Retina (tissue), 1 donor: ENCODE measurements at places on chromosomes 2 and 18.
A peak's percentile ranks its signal among the peaks of the same experiment; 100 is the strongest.

DNA sequence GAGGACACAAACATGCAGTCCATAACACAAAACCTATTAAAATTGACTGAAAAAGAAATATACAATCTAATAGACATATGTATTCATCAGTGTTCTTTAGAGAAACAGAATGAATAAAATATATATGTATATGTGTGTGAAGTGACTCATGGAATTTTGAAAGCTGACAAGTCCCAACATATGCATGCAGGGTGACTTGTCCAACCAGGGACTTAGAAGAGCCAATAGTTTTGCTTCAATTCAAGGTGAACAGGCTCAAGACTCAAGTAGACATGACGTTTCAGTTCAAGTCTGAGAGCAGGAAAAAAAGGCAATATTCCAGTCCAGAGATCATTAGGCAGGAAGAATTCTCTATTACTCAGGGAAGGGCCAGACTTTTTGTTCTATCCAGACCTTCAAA is 271.2 kb upstream of the SETBP1 start:
- DNase-seq: no peak

DNA sequence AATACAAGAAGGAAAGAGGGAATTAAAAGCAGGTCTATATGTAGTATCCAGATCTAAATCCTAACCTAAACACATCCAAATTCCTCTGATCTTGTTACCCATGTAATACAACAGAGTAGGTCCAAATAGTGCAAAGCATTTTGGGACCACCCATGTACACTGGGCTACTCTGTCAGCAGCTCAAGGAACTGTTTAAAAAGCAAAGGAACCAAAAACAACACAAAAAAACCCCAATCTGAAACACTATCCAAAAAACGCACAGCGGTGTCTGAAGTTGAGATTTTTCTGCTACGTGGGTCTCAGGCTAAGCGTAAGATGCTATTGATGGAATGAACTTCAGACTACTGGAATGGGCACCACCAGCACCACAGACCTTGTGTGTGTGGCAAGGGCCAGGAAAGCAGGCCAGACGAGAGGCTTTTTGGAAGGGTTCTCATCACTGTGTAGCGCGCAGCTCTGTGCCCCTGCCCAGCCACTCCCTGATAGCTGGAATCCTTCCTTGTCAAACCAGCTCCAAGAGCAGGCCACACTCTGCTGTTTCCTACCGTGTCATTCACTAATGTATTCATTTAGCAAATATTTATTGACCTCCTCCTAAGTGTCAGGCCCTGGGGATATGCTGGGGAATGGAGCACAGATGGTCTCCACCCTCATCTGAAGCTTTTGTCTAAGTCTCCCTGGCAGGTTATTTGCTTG is 101.4 kb downstream of the COLEC12 start:
- DNase-seq: peak; percentile 57

DNA sequence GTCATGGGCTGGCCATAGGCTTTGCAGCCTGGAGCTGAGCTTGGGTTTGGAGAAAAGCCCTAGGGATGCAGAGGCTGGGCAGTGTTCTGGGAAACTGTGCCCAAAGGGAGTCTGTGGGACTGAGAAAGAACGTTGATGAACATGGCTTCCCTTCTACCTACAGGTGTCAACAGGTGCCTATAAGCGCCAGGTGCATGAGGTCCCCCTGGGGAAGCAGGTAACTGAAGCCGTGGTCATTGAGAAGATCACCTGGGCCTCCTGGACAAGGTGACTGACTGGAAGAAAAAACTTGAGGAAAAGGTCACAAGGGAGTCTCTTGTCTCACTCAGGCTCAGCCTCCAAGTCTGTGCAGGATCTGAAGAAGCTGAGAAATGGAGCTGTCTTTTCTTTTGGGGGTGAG is 83.4 kb downstream of the RTN4 start:
- no peak for DNase-seq

DNA sequence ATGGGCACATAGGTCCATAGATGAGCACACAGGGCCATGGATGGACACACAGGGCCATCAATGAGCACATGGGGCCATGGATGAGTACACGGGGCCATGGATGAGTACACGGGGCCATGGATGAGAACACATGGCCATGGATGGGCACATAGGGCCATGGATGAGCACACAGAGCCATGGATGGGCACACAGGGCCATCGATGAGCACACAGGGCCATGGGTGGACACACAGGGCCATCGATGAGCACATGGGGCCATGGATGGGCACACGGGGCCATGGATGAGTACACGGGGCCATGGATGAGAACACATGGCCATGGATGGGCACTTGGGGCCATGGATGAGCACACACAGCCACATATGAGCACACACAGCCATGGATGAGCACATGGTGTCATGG is 192.6 kb upstream of the HDAC4 start:
- DNase-seq: no peak

GRCh38 chr18:63004466-63005089 is 289.2 kb downstream of the PHLPP1 start:
- no peak for DNase-seq

- DNase-seq: no peak
These were observed 50.7 kb upstream of the MGAT5 start for GRCh38 chr2:134203175-134203574.

GRCh38 chr2:95295376-95295775 is 1.8 kb upstream of the KCNIP3 start:
- DNase-seq: no peak

- DNase-seq: no peak
These were observed 8.0 kb upstream of the CFAP221 start for GRCh38 chr2:119536211-119536610.

- DNase-seq: no peak
These were observed 1.4 kb downstream of the ITPRID2 start for GRCh38 chr2:181892799-181893435.

GRCh38 chr2:241898463-241899270 is 29.1 kb downstream of the RTP5 start:
- no peak for DNase-seq

DNA sequence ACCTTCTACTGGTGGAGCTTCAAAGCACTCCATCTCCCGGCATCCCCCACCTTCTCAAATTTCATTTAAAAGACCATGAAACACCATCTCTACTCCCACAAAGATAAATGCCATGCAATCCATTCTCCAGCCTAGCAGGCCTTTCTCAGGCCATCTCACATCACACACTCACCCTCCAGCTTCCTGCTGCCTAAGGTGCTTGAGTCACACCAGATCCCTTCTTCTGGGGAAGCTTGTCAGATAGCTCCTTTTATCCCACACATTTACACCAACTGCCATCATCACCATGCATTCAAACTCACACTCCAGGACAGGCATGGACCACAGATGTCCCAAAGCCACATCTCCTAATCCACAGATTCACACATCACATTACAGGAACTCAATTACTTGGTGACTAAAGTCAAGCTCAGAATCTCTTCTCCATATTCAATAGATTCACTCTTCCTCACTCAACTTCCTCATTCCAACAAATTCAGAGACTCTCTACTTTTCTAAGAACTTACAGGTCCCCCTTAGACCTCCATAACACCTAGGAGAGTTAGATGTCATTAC is 292.5 kb downstream of the TNS1 start:
- DNase-seq: no peak
